ENCODE measurements at places on chromosomes 7 and 10.

DNA sequence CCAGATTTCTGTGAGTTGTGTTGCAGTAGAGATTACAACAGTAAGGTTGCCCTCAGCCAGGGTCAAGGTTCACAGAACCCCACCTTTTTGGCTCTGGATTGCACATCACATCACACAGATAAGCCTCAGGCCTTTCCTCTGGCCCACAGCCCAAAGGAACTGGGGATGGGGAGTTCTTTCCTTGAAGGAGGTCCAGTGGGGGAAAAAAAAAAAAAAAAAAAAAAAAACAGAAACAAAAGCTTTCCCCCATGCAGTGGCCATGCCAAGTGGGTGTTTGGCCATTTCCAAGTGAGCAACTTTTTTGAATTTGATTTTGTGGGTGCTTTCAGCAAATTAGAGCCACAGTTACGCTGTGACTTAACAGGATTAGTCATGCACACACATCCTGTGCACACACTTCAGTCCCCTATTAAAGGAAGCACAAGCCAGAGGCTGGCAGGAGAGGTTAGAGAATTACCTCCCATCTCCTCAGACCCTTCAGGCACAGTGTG lies 79.3 kb upstream of the NANOS1 start:
- no peak for DNase-seq

DNA sequence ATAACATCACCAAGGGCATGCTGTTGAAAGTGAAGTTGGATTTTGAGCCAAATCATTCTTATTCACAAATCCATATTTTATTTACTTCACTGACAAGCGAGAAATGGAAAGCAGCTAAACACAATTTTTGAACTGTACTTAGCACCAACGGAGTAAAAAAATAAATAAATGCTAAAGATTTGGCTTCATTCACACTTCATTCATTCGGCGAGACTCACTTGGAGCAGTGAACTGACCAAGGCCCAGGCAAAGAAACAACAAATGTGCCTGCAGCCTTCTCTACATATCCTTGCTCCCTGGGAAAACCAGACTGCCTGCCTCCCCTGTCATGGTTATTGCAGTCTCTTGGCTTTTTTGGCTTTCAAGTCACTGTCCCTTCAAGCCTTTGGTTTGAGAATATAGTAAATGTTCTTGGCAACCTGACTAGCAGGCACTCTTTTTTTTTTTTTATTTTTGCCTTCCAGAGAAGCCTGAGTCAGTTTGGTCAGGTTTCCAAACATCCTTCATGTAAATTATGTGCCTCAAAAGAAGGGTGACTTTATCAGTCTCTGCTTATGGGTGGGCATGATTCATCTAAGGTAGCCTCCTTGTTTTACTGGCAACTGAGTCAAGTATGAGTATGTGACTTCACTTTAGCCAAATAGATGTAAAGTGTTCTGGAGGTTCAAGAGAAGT lies 177.6 kb upstream of the MEOX2 start:
- no peak for DNase-seq

GRCh38 chr10:34773636-34774630 lies 41.2 kb downstream of the PARD3 start:
- DNase-seq = no peak

- DNase-seq = no peak
Measured at GRCh38 chr7:132861940-132862554, 219.8 kb downstream of the CHCHD3 start.

- no peak for DNase-seq
Measured at GRCh38 chr10:86815640-86816039, 59.2 kb downstream of the BMPR1A start.
